ENCODE measurements at places on chromosomes 16 and 17.

DNA sequence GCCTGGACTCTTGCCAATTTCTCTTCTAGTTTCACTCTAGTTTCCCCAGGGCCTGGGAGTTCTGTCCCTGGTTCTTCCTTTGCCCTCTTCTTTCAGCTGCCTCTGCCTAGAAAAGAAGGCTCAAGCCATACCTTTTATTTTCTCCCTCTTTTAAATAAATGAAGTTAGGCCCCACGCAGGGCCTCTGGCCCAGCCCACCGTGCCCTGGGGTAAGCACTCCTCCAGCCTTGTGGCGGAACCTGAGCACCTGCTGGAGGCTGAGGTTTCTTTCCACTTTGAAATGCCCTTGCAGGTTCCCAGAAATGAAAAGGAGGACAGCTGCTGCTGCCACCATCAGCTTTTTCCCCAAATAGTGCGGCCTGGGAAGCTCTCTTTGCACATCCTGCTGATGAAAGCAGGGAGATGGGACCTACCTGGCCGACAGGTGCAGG lies 139.4 kb downstream of the CCDC182 start:
- peak; percentile 96 for DNase-seq

- no peak for DNase-seq
These were observed 47.5 kb downstream of the STAT3 start for GRCh38 chr17:42340691-42341127.

- peak; percentile 79 for DNase-seq
These were observed 3.1 kb downstream of the MMP15 start for GRCh38 chr16:58028541-58029070.

DNA sequence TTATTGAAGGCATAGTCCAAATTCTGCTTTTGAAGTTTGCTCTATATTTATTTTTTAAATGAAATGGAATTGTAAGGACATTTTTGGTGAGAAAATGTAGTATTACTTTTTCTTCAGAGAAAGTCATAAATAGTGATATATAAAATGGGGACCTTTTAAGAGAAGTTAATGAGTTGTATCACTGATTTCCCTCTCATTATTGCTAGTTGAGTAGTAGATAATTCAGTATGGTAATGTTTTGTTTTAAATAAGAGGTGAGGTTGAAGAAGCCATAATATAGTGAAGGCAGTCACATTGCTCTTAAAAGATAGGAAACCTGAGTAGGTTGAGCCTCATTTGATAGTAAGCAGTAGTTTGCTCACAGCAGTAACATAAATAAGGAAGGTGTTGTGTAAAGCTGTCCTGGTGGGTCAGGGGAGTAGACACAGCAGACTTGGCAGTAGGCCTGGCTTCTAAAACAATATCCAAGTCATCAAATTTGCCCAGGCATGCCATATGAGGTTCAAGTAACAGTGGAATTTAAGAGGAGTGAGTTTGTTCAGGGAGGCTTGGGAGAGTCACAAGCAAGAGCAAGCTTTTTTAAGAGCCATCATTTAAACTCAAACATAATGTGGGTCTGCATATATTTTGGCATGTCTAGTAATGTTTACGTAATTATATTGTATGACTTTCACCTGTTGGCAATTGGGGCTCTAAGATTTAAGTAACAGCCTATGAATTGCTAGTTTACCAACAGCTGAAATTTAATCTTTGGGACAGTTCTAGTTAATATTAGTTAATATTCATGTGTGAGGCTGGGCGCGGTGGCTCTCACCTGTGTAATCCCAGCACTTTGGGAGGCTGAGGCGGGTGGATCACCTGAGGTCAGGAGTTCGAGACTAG lies 6.5 kb downstream of the NFATC3 start:
- peak; percentile 79 for DNase-seq

DNA sequence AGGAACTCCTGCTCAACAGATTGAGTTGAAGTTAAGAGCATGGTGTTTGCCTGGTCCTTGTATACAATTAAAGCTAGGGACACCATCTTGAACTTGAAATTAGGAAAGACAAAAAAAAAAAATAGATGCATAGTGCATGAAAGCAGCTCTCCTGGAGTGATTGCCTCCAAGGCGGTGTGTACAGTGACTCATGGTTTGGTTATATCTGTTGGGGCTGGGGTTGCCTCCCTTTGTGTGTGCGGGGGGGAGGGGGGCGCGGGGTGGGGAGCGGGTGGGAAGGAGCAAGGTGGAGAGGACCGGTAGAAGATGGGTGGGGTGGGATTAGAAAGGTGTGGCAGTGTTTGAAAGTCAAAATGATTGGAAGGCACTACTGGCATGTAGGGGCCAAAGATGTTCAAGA lies 3.4 kb downstream of the TMED6 start:
- DNase-seq, result no peak

GRCh38 chr17:55177159-55177854 lies 87.5 kb upstream of the HLF start:
- peak; percentile 8 for DNase-seq

DNA sequence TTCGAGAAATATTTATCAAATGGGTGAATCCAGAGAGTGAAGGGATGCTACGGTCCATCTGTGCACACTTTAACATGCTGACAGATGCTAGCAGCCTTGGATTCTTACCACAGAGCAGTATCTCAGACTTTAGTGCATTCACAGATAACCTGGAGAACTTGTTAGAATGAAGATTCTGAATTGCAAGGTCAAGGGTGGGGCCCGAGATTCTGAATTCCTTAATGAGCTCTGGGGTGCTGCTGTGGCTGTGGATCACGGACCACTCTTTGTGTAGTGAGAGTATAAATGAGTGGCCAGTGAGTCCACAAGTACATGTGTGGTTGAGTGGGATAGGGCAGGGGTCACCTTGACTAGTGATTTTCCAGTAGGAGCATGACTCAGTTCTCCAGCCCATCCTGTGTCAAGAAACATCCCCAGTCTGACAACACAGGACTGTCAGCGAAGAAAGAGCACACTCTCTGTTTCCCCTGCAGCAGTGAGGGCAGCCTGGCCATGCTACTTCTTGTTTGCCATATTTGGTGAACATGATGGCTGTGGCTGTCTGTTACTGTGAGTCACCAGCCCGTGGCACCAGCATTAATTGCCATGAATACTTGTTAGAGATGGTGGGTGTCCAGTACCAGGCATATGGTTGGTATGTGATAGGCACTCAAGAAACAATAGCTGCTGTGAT lies 13.0 kb upstream of the SALL1 start:
- DNase-seq, result no peak

DNA sequence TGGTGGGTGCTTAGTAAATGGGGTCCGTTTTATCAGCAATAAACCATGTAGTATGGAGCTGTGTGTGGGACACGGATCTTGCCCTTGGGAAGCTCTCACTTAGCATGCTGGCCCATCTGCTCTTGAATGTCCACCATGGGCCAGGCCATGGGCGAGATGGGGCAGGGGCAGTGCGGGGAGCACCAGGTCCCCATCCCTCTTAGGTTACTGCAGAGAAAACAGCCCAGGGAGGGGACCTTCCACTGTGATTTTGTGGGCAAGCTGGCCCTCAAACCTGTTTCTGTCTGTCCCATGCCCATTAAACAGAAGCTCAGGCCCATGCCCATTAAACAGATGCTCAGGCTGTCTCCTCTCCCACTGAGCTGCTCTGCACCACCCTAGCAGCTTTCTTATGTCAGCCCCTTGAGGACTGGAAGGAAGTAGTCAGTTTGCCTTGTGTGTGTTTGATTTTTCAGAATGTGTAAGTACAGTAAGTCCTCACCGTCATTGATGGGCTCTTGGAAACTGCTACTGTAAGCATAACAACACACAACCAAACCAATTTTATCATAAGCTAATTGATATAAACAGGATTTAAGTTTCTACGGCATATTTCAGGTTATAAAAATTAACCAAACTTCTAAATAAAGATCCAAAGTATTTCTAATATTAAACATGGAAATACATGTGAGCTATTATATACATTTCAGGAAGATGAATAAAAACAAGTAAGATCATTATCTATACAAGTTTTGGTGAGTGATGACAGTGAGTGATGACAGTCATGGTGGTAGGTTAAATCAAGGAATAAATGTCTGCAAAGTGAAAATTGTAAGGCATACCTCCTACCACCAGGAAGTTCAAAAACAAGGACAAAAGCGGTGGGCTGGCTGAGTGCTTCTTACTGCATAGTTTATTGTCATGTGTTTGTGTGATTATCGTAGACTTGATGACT lies 11.5 kb downstream of the MPRIP start:
- DNase-seq, result no peak

DNA sequence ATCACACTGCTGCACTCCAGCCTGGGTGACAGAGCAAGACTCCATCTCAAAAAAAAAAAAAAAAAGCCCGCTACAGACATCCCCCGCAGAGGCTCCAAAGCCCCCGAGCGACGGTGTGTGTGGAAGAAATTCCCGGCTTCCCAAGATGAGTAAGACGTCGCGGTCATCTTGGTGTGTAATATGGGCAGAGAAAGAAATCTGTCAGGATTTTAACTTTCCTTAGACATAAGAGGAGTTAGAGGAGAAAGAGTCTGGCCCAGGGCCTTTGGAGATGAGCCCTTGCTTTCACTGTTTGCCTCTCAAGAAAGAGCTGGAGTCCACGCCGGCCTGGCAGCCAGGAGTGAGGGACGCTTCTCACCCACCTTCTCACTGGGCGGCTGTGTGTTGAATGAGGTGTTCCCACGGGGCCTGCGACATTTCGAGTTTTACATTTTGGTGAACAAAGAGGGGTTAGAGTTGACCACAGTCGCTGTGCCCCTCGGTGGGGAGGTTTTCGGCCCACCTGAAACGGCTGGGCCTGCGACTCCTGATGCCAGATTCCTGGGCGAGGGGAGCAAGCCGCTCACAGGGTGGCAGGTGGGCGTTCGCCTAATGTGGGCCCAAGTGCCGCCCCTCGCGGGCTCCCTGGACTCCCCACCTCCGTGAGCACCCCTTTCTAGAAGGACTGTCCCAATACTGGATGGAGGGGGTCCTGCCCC lies 17.9 kb downstream of the C1QTNF1 start:
- no peak for DNase-seq

DNA sequence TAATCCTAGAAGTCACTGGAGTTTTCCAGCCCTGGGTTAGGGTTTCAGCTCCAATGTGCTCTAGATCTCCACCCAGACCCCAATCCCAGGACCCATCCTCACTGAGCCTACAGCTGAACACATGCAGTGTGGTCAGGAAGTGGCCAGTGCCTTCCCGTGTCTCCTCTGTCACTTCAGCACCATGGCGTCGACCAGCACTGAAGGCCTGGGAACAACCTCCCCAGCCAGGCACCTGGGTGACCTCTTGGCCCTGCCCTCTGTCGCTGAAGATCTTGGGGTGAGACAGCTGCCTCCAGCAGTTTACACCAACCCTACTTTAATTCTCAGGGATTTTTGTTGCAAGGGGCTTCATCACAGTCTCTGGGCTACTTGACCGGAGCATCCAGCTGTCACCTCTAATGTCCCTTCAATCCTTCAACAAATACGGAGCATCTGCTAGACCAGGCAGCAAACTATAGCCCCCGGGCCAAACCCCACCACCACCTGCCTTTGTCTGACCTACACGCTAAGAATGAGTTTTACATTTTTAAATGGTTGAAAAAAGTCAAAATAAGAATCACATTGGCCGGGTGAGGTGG lies 18.0 kb upstream of the GSG1L start:
- DNase-seq, result no peak

DNA sequence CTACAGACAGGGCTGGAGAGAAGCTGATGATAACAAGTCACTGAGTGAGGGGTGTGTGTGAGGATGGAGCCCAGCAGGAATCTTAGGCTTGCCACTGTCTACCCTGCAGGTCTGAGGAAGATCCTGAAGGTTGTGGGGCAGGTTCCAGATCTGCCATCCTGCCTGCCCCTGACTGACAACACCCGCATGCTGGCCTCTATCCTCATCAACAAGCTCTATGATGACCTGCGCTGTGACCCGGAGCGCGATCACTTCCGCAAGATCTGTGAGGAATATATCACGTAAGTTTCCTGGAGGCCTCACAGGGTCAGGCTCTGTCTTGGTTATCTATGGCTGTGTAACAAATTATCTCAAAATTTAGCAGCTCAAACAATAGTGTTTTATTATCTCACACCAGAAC lies 16.3 kb downstream of the UNC45B start:
- DNase-seq, result no peak

DNA sequence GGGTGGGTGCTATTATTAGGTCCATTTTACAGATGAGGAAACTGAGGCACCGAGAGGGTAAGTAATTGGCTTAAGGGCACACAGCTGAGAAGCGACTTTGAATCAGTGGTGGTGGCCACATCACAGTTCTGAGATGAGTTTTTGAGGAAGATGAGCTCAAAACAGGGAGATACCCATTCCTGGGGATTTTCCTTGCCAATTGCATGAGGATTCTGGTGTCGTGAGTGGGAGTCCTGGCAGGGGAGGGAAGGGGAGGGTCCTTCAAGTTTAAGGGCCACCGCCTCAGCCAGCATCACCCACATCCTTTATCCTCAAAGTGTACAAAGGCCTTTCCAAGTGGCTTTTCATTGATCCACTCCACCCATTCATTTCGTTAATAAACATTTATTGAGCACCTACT lies 45.3 kb downstream of the IL21R start:
- no peak for DNase-seq

DNA sequence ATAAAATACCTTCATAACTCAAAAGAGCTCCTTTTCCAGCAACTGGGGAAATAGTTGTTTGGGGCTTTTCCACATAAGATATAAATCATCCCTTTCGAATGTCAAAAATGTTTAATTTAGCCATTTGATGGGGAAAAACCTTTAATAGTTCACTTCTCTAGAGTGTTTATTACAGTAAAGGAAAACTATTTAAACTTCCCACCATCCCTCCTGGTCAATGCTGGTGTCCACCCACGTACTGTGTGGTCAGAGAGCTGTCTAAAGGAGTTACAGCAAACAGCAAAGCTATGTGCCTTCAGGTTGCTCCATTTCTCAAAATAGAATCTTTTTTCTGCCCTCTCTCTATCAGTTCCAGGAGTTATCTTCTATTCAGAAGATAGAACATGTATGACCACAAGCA lies 33.5 kb downstream of the KANSL1 start:
- DNase-seq, result no peak

DNA sequence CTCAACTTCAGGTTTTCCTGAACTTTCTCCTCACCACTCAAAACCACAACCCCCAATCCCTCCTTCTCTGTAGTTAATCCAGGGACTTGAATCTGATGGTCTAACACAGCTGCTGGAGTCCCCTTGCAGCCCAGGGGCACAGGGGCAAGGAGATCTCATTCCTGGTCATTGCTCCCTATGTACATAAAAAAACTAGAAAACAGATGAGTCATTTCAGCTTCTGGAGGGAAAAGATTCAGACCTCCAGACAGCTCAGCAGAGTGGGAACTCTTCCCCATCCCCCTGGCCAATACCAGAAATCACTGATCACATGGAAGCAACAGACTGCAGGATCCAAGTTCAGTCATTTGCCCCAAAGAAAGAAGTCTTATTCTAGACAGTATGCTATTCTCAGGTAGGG lies 62.1 kb downstream of the DYNLRB2 start:
- no peak for DNase-seq

- DNase-seq, result no peak
These were observed 8.7 kb downstream of the POLR2C start for GRCh38 chr16:57471209-57471608.
